Heart left ventricle (tissue), 16 donors: ENCODE measurements at places on chromosomes 12 and 14. TPM values are rescaled to one million over a fixed set of nuclear protein-coding genes. Genes with fewer than 3 reads are reported as not detected.

FBLN5 gene
- 40.3 TPM for total RNA-seq

DNA sequence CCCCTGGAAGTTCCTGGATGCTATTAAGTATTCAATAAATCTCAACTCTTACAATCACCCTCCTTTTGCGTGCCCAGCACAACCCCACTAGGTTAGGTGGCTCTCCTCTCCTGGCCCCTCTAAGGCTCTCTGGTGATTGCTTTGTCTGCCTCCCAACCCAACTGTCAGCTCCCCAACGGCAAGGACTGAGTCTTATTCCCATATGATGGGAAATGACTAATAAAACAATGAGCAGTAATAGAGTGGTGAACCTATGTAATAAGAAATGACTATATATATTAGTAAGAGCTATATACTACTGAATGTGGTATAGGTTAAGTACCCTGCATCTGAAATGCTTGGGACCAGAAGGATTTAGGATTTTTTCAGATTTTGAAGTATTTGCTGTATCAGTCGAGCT lies 8.1 kb downstream of the APPL2 start:
- DNase-seq, result no peak

GIT2 gene
- 28.5 TPM for total RNA-seq

PLEKHH1 gene
- 5.2 TPM for total RNA-seq

DNA sequence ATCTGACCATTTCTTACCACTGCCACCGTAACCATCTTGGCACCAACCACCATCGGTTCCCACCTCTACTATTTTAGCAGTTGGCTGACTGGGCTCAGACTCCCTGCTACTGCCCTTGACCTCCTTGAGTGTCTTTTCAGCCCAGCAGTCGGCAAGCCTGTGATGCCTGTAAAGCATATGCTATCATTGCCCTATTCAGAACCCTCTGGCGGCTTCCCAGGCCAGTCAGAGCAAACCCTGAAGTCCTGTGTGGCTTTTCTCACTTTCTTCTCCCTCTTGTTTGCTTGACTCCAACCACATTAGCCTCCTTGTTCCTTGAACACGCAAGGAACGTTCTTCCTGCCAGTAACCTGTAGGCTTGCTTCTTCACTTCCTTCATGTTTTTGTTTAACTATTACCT lies 6.2 kb downstream of the IRAK3 start:
- DNase-seq, result no peak

DNA sequence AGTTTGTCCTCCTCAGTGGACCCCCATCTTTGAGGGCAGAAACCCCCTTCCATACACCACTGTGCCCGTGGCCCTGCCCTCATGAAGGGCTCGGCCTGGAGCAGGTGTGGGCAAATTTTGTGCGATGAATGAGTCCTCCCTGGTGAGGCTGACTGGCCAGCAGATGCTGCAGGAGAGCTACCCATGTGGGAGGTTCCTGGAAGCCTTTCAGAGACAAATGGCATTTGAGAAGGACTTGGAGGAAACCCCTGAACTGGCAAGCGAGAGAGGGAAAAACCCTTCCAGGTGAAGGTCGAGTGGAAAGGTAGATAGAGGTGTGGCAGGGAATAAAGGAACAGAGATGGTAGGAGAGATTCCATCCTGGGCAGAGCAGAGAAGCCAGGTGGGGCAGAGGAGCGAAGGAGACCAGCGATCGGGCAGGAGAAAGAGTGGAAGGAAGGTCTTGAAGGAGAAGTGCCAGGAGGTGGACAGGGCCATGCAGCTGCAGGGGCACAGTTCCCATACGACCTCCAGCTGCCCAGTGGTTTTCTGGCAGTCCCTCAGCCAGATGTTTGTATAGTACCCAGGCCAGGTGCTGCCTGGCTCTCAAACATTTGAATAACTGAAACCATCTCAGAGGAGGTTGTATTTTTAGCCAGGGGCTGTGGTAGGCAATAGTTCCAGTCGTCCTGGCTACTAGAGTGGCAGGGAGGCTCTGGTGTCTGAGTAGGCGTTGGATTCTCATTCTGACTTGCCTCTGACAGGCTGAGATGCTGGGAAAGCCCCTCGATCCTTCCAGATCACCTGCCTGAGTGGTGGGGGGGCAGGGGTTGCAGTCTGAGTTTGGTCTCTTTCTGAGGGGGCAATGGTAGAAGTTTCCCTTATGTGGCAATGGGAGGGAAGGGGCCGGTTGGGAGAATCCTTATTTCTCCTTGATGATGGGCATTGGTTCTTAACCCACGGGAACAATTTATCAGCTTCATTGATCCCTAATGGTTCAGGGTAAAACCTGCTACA lies 40.1 kb downstream of the FBXL14 start:
- no peak for DNase-seq

DNA sequence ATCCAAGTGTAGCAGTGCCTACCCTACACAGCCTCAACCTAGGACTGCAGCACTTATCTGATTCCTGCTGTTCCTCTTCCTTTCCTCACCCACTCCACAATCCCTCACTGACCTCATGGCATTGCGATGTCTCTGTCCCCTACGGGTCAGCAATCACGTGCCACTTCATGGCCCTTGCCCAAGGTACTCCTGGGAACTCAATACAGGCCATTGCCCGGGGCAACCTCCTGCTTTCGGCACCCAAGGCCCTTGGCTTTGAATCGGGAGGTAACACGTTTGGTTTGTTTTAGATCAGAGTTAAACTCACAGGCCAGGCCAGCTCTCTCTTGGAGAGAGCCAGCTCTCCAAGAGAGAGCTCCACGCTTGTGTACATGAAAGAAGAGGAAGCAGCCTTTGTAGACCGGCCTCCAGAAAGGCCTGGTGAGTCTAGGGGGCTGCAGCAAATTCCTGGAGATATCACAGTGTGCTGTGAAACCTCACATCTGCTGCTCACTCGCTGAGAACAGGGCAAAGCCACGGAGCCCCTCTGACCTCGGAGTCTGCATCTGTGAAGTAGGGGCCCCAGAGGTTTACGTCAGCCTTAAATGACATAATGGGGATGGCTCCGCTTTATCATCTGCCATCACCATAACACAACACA lies 12.2 kb downstream of the CLMN start:
- no peak for DNase-seq

CCDC197 gene
- total RNA-seq, result 1.1 TPM

DNA sequence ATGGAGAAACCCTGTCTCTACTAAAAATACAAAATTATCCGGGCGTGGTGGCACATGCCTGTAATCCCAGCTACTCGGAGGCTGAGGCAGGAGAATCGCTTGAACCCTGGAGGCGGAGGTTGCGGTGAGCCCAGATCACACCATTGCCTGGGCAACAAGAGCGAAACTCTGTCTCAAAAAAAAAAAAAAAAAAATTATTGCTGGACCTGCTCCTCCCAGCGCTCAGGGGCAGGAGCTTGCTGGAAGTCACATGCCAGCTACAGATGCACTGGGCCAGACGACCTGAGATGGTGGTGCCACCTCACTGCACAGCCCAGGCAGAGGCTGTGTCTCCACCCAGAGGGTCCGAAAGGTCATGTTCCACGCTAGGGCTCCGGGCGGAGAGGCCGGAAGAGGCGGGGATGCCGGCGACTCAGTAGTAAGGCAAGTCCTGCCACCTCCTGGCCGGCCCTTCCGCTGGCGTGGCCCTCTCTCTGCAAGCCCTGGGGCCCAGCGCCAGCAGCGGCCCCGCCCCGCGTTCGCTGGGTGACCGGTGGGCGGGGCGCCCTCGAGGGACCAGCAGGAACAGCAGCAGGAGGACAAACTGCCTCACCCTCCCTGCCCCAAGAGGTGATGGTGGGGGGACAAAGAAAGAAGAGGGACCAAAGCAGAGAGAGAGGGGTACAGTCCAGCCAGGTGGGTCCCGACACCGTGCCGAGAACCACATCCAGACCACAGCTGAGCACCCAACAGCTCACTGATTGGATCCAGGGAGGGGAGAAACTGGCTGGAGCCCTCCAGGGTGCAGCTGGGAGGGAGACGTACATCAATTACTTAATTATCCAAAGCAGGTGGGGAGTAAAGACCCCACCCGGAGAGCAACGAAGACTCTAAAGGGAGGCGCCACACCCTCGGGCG lies 3.6 kb upstream of the RHOF start:
- DNase-seq, result peak; percentile 98

IAPP gene
- total RNA-seq, result not detected

C12orf54 gene
- total RNA-seq, result not detected

CDKL1 gene
- total RNA-seq, result 1.8 TPM

GRCh38 chr12:92503971-92504593 lies 198.7 kb upstream of the PLEKHG7 start:
- DNase-seq, result no peak

GRCh38 chr12:61385771-61386170 lies 874.4 kb upstream of the USP15 start:
- no peak for DNase-seq
